Upper lobe of left lung (tissue), 6 donors: ENCODE measurements at places on chromosomes 1 and 21. TPM values are rescaled to one million over a fixed set of nuclear protein-coding genes. Genes with fewer than 3 reads are reported as not detected.
A peak's percentile ranks its signal among the peaks of the same experiment; 100 is the strongest.

DNA sequence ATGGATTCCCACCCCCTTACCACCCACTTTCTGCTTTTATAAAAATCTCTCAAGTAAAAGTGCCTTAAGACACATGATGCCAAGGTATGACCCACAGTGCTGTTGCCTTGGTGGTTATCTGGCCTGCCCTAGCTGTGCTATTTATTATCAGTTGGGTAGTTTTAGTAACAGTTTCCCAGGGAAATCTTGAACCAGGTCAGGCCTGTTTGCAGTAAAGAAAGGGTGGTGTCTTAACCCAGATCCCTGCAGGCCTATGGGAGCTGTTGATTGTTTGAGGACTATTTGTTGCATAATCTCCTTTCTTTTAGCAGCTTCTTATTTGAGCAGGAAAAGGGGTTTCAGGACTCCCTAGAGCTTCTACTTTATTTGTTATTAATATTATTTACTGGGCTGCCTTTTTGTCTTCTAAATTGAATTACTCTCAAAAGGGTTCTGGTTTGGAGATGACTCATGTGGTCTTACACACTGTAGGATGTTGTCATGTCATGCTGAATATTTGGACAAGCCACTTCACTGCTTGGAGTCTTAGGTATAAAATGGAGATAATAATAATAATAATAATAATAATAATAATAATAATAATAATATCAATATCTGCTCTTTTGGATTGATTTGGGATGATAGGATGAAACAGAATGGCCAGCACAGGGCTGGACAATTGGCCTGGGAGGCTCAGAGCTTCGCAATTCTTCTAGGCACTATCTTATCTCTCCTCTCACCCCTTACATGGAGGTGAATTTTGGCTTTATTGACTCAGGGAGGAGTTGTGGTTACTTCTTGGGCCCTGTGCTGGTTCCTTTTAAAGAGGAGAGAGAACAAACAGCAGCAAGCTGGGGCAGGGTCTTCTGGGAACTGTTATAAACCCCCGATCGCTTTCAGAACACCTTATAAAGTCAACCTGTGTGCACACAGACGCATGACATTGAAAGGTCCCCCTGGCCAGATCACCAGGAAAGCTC, 252.1 kb downstream of the PRDM2 start:
- DNase-seq, result no peak

DNA sequence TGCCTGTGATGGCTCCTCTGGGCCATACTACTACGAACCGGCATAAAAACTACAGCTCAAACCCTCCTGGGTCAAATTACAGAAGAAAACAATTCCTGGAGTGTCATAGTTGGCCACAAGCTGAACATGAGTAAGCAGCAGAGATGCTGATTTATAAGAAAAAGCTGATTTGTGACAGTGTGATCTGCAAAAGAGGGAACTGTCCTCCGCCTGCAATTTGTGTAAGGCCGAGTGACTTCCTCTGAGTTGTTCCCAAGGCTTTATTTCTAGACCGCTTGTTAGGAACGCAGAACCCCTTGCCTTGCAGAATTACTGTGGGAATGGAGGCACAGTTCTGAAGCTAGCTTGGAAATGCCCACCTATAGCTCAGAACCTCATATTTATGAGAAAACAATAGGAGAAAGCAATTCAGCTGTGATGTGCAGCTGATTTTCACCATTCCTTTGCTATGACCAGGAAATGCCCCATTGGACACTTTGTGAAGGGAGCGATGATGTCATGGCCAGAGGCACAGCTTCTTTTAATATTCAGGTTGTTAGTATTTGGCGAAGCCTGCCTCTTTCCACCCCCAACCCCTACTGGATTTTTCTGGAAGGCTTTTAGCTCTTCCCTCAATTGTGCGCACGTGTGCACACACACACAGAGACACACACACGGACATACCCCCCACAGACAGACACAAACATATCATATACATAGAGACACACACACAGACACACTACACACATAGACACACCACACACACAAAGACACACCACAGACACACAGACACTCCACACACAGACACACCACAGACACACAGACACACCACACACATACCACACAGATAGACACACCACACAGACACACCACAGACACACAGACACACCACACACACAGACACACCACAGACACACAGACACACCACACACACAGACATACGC, 47.6 kb downstream of the IER5 start:
- DNase-seq, result no peak

- no peak for DNase-seq
Measured at GRCh38 chr1:197451381-197451780, 183.3 kb downstream of the CRB1 start.

DNA sequence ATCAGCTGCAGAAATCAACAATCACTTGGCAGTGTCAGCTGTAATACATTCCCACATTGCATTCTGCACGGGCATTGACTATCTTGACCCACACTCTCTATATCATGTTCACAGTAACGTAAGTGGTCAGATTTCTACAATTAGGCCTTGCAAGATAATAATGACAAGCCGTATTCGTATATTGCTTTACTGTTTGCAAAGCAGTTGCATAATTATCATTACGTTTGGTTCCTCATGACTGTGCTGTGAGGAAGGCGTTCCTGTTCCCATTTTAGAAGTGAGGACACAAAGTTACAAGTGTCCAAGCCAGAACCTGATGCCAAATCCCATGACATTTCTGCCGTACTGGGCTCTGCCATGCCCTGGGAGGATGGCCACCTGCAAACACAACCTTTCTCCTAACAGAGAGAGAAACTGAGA, 53.5 kb upstream of the TARBP1 start:
- DNase-seq, result peak; percentile 85

- DNase-seq, result no peak
Measured at GRCh38 chr1:76593618-76594017, 273.7 kb upstream of the ST6GALNAC5 start.

DNA sequence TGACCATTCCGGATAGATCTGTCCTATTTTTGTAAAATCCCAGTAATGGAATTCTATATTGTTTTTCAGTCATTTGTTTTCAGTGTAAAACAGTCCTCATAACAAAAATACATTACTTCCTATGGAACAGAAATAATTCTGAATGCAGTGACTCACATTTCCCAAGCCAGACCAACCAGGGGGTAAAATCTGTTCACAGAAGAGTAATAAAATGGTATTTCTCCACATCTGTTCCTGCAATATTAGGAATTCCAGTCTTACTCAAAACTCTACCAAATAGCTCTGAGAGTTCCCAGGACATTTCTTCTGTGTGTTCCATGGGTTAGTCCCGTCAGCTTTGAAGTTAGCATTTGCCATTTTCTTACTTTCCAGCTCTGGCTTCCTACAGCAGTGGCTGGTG, 2.6 kb upstream of the DDR2 start:
- no peak for DNase-seq

- DNase-seq, result no peak
Measured at GRCh38 chr1:212677573-212677972, 22.1 kb downstream of the BATF3 start.

GRCh38 chr1:6188466-6188865, 8.3 kb upstream of the CHD5 start:
- no peak for DNase-seq

- DNase-seq, result no peak
Measured at GRCh38 chr1:3040004-3040403, 18.7 kb downstream of the ACTRT2 start.

DNA sequence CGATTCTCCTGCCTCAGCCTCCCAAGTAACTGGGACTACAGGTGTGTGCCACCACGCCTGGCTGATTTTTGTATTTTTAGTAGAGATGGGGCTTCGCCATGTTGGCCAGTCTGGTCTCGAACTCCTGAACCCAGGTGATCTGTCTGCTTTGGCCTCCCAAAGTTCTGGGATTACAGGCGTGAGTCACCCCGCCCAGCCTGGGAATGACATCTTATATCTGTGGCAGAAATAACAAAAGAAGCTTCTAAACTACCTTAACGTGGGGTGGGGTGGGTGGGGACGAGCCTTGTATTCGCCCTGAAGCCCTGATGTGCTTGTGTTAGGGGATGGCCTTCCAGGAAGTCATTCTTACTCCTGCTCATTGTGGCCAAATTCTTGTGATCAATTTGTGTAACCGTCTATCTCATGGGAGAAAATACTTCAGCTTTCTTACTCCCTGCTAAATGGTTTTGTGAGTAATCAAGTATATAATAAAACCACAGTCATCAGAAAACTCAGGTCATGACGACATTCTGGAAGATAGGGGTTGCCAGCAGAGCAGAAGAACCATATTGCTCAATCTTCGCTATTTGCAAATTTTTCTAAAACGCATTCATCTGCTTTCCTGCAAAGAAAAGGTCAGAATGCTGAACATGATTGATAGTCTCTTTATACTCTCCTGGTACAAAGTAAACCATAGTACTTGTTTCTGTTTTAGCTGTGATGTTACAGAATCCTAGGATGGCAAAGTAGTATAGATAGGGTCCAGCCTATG, 63.2 kb downstream of the DIRAS3 start:
- no peak for DNase-seq

DNA sequence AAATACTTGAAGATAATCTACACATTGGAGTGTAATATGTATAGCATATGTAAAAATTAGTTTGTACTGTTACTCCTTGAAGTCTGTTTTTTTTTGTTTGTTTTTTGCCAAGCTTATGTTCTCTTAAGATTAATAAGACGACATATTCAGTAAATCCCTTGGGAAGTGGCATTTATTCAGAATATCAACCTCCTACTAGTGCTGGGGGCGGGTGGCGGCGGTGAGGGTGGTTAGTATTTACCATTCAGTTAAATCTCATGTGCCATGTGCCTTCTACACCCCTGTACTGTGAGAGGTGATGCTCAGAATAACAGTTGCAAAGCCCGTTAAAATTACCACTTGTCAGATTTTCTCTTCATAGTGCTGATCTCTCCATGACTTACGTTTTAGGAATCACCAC, 3.0 kb downstream of the BACH1 start:
- DNase-seq, result no peak

DNA sequence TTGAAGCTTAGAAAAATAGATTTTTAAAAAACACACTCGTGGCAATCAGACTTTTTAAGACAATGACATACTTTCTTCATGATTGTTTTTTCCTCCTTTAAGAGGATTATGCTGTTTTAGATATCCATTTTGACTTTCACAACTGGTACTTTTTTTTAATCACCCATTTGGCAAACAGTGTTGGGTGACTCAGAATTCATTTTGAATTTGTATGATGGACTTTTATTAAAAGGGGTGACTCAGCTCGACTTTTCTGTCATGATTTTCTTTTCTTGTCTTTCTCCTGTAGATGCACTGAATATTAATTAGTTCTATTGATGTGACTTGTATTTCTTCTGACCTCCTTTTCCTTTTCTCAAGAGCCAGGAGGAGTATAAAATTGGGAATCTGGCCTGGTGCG, 44.7 kb downstream of the FMN2 start:
- DNase-seq, result no peak

DNA sequence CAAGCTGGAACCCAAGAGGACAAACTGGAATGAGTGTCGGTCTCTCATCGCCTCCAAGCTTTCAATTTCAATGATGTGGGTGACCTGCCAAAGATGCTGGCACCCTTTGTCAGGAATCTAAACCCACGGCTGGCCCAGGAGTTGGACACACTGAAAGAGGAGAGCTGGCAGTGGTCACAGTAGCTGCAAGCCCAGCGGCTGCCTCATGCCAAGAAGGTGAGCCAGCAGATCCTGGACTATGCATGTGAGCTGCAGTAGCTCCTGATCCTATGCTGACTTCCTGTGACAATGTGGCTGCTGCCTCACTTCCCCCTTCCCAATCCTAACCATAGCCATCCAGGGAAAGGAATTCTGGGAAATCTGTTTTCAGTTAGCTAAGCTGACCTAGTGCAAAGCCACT, 117.0 kb upstream of the VAV3 start:
- no peak for DNase-seq

GRCh38 chr1:9882945-9883303, 27.1 kb downstream of the CTNNBIP1 start:
- DNase-seq, result no peak

DNA sequence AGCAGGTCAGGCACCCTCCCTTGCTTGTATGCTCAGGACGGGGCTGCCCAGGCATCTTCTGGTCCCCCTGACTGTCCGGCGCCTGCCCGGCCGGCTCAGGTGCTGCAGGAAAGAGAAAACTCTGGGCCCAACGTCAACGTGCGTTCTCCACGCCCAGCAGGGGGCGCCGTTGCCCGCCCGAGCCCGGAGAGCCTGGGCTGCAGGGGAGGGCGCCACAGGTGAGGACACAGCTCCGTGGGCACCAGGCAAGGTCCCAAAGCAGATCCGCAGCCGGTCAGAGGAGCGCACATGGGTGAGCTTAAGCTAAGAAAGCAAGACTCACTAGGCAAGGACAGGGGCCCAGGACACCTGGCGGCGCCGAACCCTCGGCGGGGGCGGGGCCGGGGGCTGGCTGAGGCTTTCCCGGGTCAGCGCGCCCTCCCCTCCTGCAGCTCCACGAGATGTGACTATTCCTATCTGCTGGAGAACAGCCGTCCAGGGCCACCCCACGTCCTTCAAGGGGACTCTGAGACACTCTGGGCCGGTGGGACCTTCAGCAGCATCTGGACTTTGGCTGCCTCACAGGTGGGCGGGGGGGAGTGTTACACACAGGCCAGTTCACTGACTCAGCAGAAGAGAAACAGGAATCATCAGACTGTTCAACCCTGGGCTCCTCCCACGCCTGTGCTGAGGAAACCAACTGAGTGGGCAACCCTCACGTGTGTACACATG, 29.3 kb downstream of the KRTAP10-1 start:
- peak; percentile 94 for DNase-seq

- DNase-seq, result no peak
Measured at GRCh38 chr1:185693654-185694053, 40.5 kb upstream of the HMCN1 start.

DNA sequence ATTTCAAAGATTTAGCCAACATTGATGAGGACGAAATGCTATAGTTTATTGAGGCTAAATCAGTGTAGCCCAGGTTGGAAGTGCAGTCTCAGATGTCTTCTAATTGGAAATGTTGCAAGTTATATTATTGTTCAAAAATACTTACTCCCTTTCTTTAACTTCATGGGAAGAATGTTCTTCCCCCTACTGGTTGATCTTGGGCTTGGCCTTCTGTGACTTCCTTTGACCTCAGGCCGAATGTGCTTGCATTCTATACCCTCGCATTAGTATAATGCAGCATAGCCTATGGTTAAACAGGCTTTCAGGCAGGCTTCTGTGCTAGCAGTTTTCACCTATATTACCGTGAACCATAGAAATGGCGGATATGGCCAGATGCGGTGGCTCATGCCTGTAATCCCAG, 77.3 kb downstream of the RPE65 start:
- no peak for DNase-seq

Gene TSACC
- total RNA-seq, result not detected

Gene DNAJB4
- total RNA-seq, result 37.9 TPM

Gene SELP
- 9.3 TPM for total RNA-seq

Gene ERICH3
- total RNA-seq, result 37.5 TPM

Gene LRRC38
- not detected for total RNA-seq

Gene SYT11
- 7.0 TPM for total RNA-seq

Gene KRTAP10-11
- not detected for total RNA-seq
